Coronary artery (tissue), 2 donors: ENCODE measurements at places on chromosomes 16 and 17.

- DNase-seq: no peak
Observed at GRCh38 chr16:84973236-84973635, 38.1 kb downstream of the ZDHHC7 start.

DNA sequence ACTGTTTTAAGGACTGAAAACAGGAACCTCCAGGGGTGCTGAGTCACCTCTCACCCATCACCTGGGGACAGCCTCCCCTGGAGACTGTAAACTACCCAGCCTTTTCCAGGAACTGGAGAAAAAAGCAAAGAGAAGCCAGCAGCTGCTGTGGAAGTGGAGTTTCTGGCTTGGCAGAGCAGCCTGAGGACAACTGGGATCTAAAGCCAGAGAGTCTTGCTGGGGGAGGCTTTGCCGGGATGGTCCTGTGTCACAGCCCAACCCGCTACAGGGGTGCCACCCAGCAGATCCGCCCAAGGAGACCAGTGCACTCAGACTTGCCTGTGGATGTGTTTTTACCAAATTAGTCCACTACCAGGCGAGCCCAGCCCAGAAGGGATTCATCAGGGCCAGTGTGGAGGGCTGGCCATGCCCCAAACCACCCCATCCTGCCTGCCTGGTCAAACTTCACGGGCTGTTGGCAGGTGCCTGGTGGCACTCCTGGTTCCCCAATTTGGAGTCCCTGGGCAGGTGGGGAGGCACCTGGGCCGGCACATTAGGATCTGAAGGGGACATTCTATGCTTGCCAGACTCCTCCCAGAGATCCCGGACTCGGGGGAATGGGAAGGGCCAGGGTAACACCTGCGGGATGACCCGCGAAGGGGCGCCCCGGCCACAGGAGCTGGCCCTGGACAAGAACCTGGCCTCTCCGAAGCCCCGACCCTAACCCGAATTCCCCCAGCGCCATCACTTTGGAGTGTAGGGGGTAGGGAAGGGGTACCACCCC lies 771 bp downstream of the MSRB1 start:
- DNase-seq: no peak

DNA sequence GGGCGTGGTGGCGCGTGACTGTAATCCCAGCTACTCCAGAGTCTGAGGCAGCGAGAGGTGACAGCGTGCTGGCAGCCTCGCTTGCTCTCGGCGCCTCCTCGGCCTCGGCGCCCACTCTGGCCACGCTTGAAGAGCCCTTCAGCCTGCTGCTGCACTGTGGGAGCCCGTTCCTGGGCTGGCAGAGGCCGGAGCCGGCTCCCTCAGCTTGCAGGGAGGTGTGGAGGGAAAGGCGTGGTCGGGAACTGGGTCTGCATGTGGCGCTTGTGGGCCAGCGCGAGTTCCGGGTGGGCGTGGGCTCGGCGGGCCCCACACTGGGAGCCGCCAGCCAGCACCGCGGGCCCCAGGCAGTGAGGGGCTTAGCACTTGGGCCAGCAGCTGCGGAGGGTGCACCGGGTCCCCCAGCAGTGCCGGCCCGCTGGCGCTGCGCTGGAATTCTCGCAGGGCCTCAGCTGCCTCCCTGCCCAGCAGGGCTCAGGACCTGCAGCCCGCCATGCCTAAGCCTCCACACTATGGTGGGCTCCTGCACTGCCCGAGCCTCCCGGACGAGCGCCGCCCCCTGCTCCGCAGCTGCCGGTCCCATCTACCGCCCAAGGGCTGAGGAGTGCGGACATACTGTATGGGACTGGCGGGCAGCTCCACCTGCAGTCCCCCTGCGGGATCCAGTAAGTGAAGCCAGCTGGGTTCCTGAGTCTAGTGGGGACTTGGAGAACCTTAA lies 1093.3 kb upstream of the CDH8 start:
- DNase-seq: no peak

- no peak for DNase-seq
Observed at GRCh38 chr16:48860341-48860740, 250.4 kb upstream of the N4BP1 start.

DNA sequence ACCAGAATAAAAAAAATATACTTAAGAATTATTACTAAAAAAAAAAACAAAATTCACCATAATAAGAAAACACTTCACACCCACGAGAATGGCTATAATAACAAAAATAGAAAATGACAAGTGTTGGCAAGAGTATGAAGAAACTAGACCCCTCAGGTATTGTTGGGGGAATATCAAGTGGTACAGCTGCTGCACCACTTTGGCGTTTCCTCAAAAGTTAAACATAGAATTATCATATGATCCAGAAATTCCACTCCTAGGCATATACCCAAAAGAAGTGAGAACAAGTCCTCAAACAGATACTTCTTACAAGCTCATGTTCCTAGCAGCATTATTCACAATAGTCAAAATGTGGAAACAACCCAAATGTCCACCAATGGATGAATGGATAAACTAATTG lies 26.3 kb downstream of the AMFR start:
- no peak for DNase-seq

- DNase-seq: no peak
Observed at GRCh38 chr17:30513346-30513745, 36.1 kb downstream of the GOSR1 start.

GRCh38 chr17:33038740-33039139 lies 47.1 kb downstream of the SPACA3 start:
- no peak for DNase-seq

GRCh38 chr17:81241648-81242420 lies 2.7 kb downstream of the NDUFAF8 start:
- no peak for DNase-seq

DNA sequence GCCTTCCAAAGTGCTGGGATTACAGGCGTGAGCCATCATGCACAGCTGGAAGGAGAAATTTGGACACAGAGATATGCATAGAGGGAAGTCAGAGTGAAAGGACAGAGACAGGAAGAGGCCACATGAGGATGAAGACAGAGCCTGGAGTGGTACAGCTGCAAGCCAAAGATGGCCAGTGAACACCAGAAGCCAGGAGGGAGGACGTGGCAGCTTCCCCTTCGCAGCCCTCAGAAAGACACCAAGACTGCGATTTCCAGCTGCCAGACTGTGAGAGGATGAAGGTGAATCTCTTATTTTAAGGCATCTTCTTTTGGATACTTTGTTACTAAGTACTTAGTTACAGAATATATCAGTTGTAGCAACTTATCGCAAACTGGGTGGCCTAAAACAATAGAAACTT lies 60.5 kb upstream of the PLCG2 start:
- no peak for DNase-seq

- no peak for DNase-seq
Observed at GRCh38 chr17:4332296-4332970, 34.0 kb downstream of the UBE2G1 start.

GRCh38 chr17:64500862-64501765 lies 4.3 kb upstream of the POLG2 start:
- DNase-seq: no peak

- DNase-seq: peak; percentile 28
Observed at GRCh38 chr16:49021136-49021535, 260.5 kb downstream of the CBLN1 start.

DNA sequence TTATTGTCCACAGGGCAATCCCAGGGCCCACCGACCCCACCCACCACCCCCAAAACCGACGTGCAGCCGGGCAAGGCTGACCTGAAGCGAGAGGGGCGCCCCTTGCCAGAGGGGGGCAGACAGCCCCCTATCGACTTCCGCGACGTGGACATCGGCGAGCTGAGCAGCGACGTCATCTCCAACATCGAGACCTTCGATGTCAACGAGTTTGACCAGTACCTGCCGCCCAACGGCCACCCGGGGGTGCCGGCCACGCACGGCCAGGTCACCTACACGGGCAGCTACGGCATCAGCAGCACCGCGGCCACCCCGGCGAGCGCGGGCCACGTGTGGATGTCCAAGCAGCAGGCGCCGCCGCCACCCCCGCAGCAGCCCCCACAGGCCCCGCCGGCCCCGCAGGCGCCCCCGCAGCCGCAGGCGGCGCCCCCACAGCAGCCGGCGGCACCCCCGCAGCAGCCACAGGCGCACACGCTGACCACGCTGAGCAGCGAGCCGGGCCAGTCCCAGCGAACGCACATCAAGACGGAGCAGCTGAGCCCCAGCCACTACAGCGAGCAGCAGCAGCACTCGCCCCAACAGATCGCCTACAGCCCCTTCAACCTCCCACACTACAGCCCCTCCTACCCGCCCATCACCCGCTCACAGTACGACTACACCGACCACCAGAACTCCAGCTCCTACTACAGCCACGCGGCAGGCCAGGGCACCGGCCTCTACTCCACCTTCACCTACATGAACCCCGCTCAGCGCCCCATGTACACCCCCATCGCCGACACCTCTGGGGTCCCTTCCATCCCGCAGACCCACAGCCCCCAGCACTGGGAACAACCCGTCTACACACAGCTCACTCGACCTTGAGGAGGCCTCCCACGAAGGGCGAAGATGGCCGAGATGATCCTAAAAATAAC lies 3.0 kb downstream of the SOX9 start:
- no peak for DNase-seq

GRCh38 chr17:71315568-71315967 lies 805.3 kb upstream of the SOX9 start:
- no peak for DNase-seq

GRCh38 chr17:881778-882177 lies 97.8 kb downstream of the NXN start:
- no peak for DNase-seq

DNA sequence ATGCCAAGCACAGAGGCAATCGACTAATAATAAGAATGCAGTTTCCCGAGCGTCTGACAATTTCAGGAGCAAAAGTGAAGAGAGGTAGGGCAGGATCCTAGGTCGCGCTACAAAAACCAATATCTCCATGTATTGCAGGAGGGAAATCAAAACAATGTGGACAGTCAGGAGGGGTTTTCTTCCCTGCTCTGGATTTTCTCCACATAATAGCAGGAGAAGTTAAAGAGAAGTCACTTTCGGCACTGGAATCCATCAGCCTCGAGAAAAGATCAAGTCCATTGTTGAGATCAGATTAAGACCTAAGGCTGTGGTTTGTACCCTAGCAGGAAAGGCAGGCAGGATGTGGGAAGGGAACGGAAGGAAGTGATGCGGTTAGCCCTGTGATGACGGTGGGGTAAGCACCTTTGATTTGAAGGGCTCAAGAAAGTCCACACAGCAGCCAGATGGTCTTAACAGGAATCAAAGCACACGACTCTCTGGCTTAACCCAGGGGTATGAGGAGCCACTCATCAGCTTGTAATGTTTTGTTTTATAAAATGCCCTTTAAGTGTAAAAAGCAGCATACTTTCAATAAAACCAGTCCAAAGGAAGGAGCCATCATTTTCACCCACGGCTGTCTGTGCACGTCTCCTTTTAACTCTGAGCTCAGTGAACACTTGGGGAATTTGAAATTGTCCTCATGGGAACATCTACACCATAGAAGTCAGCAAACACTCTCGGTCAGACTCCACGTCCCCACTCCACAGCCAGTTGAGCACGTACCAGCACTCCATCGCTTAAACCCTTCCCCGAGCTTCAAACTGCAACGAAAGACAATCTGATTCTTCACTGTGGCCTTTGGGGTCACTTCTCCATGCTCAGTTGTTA lies 15.8 kb upstream of the AKTIP start:
- DNase-seq: no peak

DNA sequence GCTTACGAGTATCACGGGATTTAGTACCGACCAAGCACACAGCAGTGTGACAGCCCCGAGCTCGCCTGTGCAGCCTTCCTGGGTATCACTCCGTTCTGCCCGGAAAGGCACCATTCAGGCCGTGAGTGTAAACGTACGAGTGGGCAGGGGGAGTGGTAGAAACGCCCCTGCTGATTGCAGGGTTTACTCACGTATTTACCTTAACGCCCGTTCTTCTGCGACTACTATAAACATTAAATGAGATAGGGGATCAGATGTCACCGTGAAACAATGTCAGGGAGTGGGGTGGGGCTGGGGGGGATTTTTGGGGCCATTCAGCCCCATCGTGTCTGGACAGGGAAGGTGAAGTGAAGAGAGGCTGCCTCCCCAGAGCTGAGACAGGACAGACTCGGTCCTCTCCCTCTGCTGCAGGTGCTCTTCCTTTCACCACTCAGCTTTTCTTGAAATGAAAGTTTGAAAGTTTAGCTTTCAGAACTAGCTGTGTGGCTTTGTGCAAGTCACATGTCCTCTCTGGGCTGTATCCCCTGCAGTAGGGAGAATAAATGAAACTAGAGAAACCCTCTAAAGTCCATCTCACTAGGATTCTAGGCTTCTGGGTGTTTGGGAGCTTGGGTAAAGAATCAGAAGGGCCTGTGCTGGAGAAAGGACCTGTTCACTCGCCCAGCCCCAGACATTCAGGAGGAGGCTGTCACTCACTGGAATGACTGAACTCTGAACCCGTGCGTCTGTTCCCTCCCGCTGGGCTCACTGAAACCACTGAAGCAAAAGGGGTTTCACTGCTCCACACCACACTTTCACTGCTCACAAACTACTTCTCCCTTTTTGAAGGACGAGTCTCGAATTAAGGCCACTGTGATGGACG lies 66.7 kb downstream of the RPA1 start:
- no peak for DNase-seq

GRCh38 chr17:76755285-76755684 lies 17.4 kb downstream of the MFSD11 start:
- no peak for DNase-seq

DNA sequence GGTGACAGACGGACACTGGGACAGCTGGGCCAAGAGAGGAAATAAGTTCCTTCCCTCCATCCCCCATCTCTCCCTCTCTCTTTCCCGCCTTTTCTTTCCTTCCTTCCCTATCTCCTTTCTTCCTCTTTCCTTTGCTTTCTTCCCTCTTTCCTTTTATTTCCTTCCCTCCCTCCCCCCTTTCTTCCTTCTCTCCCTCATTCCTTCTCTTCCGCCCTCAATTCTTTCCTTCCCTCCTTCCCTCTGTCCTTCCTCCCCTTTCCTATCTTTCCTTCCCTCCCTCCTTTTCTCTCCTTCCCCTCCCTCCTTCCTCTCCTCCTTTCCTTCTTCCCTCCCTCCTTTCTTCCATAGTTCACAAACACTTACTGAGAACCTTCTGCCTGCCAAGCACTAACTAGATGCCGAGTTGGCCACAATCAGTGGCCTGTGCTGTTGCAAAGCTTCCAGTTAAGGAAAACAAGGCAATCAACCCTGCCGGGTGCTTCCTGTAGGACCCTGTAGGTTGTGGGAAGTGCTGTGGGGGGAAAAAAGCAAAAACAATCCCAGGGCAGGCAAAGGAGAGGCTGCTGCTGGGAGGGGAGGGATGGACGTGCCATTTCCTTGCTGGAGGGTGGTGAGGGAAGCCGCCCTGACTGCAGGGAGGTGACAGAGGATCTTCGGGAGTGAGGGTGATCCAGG lies 31.7 kb downstream of the ABCC6 start:
- no peak for DNase-seq

- no peak for DNase-seq
Observed at GRCh38 chr16:64397945-64398508, 723.8 kb downstream of the CDH11 start.

DNA sequence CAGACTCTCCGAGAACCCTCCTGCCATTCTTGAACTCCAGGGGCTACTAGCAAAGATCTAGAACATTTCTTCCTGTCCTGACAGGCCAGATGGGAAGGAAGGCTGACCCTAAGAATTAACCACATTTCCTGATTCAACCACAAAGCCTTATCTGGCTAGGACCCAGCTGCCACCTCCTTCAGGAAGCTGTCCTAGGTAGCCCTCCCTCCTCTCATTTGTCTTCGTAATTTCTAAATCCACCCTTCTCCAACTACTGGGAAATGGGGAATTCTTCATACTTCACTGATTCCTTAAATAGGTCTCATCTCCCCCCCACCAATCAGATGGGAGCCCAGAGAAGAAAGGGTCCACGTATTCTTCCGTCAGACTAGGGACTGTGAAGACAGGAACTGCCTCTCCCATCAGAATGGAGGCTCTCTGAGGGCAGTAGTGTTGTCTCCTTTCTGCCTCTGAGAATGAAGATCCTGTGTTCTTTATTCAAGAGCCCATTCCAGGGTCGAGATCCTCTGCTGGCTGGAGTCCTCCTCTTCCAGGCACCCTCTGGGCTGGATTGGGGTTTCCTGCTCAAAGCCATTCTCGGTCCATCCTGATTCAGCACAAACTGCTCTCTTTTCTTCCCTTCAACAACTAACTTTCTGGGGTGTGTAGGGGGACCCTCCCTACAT lies 2.1 kb downstream of the SAMD14 start:
- DNase-seq: no peak
